ENCODE measurements at places on chromosomes 2 and 18.

- no peak for DNase-seq
Measured at GRCh38 chr2:21161832-21162614, 38.3 kb downstream of the TDRD15 start.

- DNase-seq = no peak
Measured at GRCh38 chr2:73931531-73932500, 5.1 kb downstream of the DGUOK start.

GRCh38 chr2:27929916-27930486, 39.5 kb downstream of the BABAM2 start:
- no peak for DNase-seq

- DNase-seq = no peak
Measured at GRCh38 chr2:223588251-223588650, 13.9 kb downstream of the SCG2 start.

- no peak for DNase-seq
Measured at GRCh38 chr2:96114546-96114902, 1.8 kb downstream of the ADRA2B start.

DNA sequence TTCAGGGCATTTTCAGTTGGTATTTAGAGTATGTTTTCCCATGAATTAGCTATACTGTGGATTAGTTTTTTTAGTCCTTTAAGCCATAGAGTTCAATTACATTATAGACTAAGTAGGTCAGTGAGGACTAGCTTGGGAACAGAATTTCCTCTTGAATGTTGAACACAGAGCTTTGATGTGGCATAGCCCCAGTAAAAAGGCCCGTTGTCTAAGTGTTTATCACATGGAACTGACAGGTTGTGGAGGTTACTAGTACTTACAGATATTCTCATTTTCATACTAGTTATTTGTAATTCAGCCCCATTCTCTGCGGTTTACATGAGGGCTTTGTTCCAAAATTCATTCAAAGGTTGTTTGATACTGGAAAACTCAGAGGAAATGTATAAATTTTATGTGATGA, 6.2 kb downstream of the INSIG2 start:
- no peak for DNase-seq

GRCh38 chr2:70161069-70161534, 29.7 kb downstream of the C2orf42 start:
- DNase-seq = no peak

DNA sequence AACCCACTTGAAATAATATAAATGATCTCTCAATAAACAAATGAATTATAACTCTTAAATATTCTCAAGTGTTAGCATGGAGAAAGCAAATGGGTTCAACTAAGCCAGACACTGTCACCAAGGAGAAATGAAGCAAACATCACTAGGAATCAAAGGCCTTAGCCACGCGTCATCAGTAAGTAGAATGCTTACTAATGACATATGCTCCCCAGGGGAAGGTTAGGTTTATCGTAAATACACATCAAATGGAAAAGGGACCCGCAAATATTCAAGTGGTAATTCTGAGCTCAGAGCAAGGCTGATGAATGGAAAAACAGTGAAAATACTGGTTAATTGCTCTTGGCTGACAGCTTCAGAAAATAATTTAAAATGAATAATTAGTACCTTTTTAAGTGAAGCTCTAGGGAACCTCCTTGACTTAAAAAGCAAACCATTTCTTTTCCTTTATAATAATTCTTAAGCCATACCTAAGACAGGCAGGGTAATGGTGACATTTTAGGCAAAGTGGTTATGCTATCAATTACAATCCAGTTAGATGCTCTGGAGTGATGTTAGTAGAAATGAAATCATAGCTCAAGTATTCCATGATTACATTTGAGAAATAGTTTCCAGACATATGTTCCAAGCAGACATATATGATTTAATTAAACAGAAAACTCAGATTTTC, 101.5 kb downstream of the ALPK2 start:
- DNase-seq = no peak

DNA sequence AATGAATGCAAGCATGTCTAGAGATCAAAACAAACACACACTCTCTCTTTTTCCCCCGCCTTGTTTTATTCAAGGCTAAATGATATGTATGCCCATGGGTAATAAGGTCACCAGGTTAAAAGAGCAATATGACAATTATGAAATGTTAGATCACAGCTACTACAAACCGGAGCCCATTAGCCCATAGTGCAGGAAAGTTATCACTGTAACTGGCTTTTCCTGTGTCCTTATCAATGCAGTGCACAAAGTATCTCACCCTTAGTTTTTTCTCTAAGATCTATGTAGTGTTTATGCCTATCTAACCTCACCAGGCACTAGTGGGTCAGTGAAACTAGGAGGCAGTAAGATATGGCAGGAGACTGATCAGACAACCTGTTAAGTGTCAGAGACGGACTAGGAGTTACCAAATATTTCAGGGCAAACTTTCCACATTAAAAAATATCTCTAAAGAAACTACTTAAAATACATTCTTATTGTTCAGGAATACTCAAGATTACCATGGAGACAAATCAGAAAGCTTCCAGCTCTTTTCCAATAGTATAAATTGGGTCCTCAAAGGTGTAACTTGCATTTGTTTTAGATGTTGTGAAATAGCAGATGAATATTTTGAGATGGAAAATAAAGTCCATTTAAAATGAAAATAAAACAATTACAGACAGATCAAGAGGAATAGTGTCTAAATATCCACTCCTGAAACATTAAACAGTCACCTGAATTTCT, 282.2 kb downstream of the EXOC6B start:
- DNase-seq = no peak

- DNase-seq = no peak
Measured at GRCh38 chr2:231691251-231691772, 17.0 kb upstream of the PTMA start.

DNA sequence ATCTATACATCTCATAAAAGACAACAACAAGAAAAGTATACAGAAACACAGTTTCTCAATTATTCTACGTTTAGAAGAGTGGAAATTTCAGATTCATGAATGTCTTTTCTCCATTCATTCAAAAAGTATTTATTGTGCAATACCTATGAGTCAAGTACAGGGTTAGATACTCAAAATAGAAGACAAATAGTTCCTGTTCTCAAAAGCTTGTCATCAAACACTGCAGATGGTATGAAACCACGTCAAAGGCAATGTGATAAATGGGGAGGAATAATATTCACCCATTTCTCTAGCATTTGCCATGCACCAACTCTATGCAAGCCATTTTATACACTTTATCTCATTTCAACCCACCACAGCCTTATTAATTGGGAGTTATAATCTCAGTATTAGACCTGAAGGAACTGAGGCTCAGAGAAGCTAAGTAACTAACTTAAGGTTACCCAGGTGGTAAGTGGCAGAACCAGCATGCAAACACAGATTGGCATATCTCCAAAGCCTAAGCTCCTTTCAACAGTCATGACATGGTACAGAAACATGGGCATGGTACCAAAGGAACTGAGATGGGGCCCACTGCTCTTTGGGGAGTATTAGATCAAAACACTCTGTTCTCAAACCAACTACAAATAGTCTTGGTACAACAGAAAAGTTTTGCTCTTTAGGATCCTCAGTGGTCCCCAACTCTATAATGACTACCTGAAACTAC, 67.2 kb upstream of the NPAS2 start:
- no peak for DNase-seq

DNA sequence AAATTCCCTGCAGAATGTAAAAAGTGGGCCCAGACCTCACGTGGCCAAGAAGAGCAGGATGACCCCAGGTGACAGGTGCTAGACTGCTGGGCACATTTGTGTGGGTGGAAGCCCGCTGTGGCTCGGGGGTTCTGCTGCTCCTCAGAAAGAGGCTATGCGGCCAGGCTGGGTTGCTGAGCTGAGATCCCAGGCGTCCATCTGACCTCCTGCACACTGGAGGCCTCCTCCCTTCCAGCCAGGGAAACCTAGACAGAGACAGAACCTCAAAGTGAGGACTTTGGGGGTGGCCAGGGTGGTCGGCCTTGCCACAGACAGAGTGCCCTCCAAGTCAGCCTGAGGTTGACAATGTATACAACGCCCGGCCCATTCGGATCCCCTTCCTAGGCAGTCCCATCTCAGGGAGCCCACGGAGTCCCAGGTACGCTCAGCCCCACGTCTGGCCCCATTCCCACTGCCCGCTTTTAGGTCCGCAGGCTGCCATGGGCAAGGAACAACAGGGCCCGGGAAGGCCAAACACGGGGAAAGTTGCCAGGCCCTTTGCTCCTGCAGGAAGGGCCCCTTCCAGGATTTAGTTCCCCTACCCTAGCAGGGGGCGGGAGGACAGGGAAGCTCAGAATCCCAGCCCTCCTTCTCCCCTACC, 75.6 kb downstream of the KIAA2012 start:
- no peak for DNase-seq

DNA sequence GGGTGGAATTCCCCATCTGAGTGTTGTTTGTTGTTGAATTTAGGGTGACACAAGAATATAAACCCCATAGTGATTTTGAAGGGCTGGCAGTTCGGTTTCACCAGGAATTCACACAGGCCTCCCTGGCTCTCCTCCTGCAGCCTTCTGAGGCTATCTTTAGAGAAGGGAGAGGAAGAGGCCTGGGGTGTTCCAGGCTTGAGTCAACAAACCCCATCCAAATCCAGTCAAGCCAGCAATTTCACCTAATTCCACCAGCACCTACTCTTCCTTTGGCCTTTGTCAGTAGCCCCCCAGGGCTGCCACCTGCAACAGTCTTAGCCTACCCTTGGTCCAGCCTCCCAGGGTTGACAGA, 32.0 kb downstream of the MARCHF4 start:
- DNase-seq = no peak

DNA sequence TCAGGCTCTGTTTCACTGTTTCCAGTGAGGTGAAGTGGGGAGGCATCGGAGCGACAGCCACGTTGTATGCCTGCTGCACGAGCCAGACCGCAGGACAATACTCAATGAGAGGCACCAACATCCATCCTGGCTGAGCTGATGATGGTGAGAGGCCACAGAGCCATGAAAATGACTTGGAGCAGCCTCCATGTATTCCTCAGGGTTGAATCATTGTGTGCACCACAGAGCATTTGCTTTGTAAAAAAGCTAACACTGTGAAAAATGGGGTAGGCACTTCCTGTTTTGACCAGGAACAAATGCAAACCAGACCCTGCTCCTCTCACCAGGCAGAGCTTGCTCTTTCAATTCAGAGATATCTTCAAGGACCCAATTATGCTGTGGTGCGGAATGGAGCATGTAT, 87.2 kb downstream of the LPIN1 start:
- DNase-seq = no peak

DNA sequence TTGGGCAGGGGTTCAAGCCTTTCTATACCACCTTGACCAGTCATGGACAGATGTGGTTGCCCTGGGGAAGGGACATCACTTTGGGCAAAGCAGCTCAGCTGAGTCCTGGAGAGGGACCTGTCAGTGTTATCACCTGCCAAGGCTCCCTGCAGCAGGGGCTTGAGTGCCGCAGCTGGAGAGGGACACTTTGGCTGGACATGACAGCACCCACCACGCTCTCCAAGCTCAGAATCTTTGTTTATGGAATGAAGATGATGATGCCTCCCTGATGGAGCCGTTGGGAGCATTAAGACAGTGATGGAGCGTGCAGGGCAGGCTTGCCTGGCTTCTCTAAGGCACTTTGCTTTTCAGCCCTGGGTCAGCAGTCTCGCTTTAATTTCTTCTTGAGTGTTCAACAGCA, 4.3 kb upstream of the TFCP2L1 start:
- no peak for DNase-seq
